ENCODE measurements at places on chromosomes 16 and 17. TPM values are rescaled to one million over a fixed set of nuclear protein-coding genes. Genes with fewer than 3 reads are reported as not detected.

Gene FBRS
- 97.6 TPM for polyA plus RNA-seq

DNA sequence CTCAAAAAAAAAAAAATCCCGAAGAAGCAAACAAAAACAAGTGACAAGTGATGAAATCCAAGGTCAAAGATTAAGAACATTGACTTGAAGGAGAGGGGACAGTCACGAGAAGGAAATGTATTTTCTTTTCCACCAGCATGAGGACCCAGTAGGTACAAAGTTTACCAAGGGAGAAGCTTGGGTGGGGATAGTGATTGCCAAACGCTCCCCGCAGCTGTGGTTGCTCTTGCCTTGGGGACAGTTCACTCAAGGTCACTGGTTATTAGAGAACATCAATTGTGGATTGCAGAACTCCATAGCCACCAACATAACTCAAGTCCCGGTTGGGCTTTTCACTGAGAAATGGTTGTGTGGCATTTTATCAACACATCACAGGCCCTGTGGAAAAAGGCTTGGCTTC is 27.0 kb downstream of the RSL1D1 start:
- peak; percentile 84 for DNase-seq

- no peak for DNase-seq
Measured at GRCh38 chr17:79117905-79118487, 43.4 kb downstream of the ENGASE start.

Gene MC1R
- polyA plus RNA-seq, result 9.4 TPM

- no peak for DNase-seq
Measured at GRCh38 chr17:50163843-50164696, 1.7 kb upstream of the SGCA start.

- DNase-seq, result no peak
Measured at GRCh38 chr16:89335803-89336485, 118.4 kb downstream of the ZNF778 start.

DNA sequence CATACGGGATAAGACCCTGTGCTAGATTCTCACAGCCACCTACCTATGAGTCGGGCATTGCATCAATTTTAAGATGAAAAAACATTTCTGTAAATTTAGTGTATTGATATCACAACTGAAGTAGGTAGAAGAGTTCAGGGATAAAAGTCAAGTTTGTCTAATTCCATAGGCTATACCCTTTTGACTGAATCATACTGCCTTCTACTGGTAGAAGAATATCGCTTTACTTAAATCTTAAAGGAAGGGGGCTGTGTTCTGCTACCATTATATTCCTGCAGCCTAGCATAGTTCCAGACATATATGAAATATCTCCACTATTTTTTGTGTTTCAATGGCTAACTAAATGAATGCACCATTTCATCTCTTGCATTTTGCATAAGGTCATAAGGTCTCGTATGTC is 1128.6 kb downstream of the CDH8 start:
- no peak for DNase-seq

- DNase-seq, result peak; percentile 75
Measured at GRCh38 chr16:361872-362701, 8.3 kb downstream of the MRPL28 start.

- DNase-seq, result no peak
Measured at GRCh38 chr17:3955673-3955988, 8.6 kb downstream of the ATP2A3 start.

- DNase-seq, result no peak
Measured at GRCh38 chr17:83012200-83012785, 67.1 kb upstream of the METRNL start.

- peak; percentile 7 for DNase-seq
Measured at GRCh38 chr17:41008811-41009210, at the start of gene KRTAP3-1. KRTAP3-1 (minus strand) TSS chr17:41009128; CDS start chr17:41009074, 54 bp downstream.

GRCh38 chr17:48908853-48909394 is 717 bp downstream of the UBE2Z start:
- DNase-seq, result peak; percentile 78

DNA sequence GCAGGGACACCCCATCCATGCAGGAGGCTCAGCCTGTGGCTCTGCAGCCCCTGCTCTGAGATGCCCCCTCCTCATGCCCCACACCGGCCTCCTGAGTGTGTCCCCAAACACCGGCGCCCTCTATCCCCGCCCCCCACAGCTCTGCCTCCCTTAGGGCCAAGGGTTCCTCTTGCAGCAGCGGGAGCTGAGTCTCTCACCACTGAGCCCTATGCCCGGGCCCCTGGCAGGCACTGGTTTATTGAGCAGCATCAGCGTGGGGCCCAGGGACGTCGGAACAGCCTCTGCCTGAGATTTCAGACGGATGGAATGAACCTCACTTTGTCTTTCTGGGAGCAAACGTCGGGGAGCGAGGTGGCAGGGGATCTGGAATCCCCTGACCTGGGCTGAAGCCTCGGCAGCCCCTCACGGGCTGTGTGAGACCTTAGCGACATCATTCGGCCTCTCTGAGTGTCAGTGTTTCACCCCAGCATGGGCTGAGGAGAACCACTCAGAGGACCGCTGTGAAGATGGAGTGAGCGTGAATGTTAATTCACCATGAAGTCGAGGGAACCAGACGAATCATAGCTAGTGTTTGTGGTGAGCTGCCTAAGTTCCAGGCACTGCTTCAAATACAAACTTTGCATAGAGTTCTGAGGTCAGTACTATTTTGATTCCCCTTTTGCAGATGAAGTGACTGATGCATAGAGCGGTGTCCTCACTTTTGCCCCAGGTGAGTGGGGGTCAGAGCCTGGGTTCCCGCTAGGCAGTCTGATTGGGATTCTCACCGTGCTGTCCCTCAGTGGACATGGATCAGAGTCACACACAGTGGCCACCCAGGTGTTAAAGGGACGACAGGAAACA is 5.3 kb upstream of the C16orf74 start:
- no peak for DNase-seq

DNA sequence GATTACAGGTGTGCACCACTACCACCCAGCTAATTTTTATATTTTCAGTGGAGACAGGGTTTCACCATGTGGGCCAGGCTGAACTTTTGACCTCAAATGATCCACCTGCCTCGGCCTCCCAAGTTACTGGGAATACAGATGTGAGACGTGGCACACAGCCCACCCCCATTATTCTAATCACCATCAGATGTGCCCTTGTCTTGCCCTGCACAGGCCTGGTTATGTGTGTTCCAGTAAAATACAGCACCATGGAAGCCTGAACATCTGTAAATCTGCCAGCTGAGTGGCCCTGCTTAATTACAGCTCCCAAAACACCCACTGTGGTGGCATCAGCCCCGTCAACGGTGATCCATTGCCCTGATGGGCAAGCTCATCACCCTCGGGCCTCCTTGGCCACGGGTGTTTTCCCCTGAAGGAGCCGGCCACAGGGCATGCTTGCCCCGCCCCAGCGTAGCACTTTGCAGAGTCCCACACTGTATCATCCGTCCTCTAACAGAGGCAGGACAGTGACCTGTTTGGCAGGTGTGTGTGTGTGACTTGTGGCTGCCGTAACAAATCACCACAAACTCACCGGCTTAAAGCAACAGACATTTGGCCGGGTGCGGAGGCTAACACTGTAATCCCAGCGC is 74.5 kb downstream of the RBFOX3 start:
- no peak for DNase-seq

GRCh38 chr17:77772461-77772897 is 186.0 kb upstream of the TNRC6C start:
- DNase-seq, result peak; percentile 23

- no peak for DNase-seq
Measured at GRCh38 chr16:10693889-10694288, 841 bp downstream of the TEKT5 start.

Gene TMEM186
- polyA plus RNA-seq, result 19.4 TPM

DNA sequence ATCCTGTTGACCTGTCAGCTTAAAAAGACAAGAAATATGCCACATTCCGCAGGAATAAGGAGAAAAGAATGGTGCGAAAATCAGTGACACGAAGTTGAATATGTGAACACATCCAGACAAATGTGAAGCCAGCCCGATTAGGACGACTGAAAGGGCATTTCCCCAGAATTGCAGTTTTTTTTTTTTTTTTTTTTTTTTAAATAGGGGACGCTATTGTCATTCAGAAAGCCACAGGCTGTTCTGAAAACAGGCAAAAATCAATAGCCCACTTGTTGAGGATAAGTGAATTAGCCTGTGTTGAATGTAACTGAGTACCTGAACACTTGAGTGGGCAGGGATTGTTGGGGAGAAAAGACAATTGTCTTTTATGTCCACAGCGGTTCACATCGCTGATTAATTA is 507.1 kb downstream of the WWOX start:
- no peak for DNase-seq

DNA sequence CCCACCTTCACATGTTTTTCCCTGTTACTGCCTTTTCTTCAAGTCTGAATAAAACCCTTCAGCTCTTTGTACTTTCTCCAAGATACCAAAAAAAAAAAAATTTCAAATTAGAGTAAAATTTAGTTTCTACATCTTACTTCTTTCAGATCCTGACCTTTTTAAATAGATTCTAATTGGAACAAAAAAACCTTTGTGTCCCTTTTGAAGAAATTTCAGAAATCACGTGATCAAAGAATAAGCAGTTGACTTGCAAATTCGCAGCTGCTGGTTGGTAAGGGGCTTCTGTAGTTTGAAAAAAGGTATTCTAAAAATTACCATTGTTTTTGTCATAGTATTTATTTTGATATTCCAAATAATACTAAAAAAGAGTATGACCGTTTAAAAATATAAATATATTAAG is 71.7 kb downstream of the CDC27 start:
- no peak for DNase-seq

- DNase-seq, result no peak
Measured at GRCh38 chr17:50866950-50867362, 802 bp upstream of the TOB1 start.

Gene FBXL16
- 3.8 TPM for polyA plus RNA-seq

Gene LGALS9B
- 0.54 TPM for polyA plus RNA-seq

DNA sequence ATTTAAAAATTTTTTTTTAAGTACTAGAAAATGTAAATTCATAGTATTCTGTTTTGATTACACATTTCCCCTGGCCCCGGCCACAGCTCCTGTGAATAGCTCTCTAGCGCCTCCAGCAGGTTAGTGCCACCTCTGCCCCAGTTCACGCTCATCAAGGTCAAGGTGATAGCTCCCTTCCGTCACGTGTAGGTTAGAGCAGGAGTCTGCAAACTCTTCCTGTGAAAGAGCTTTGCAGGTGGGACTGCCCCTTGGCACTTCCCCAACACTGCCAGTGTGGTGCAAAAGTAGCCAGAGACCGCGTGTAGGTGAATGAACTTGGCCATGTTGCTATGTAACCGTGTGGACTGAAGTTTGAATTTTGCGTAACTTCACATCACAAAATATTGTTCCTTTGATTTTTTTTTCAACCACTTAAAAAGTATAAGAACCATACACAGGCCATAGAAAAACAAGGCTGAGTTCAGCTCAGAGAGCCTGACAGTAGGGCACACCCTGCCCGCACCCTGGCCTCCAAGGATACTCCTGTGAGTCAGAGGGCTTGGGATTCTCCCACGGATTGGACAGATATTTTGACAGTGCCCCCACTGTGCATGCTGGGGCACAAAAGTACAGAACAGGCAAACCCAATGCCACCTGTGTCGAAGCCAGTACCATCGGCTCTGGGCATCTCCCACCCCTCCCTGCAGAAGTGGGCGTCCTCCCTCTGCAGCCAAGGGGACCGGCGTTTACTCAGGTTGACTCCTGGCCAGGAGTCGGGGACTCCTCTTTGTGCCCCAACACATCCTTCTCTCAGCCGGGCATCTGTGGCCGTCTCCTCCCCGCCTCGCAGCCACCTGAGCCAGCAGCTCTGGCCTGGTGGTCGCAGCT is 92.0 kb upstream of the CHMP6 start:
- peak; percentile 27 for DNase-seq

GRCh38 chr17:67390006-67390645 is 13.0 kb downstream of the PITPNC1 start:
- no peak for DNase-seq

- no peak for DNase-seq
Measured at GRCh38 chr17:40555296-40556190, 9.7 kb downstream of the CCR7 start.

All from large intestine (tissue), 12 donors.